Nephron progenitor cell (in vitro differentiated cells): ENCODE measurements at places on chromosomes 4 and X.

GRCh38 chr4:25923745-25924144 is 9.7 kb downstream of the SMIM20 start:
- no peak for DNase-seq

DNA sequence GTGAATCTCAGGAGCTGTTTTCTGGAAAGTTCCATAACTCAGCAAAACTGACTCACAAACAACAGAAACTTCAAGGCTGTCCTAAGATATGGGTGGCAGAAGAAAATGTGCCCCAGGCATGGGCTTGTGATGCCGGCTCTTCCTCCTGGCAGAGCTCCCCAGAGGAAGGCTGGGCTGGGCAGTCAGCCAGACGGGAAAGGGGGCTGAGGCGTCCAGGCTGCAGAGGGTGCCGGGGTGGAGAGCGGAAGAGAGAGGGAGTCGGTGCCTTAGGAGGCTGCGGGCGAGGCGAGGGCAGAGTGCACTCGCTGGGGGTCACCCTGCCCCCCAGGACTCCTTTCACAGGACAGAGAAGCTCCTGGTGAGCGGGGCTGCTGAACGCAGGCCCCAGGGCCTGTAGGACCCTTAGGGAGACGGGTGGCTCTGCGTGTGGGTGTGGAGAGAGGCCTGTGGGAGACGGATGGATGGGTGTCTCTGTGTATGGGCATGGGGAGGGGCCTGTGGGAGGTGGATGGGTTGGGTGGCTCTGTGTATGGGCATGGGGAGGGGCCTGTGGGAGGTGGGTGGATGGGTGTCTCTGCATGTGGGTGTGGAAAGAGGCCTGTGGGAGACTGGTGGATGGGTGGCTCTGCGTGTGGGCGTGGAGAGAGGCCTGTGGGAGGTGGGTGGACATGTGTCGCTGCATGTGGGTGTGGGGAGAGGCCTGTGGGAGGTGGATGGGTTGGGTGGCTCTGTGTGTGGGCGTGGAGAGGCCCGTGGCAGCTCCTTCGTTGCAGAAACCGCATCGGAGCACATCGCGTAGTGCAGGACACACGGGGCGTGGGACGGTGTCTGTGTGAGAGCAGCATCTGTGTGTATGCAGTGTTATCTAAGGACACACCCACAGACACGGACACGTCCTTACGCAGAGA is 15.9 kb downstream of the PCGF3 start:
- no peak for DNase-seq

- no peak for DNase-seq
These were observed 5.9 kb upstream of the HSD17B10 start for GRCh38 chrX:53440101-53440500.

DNA sequence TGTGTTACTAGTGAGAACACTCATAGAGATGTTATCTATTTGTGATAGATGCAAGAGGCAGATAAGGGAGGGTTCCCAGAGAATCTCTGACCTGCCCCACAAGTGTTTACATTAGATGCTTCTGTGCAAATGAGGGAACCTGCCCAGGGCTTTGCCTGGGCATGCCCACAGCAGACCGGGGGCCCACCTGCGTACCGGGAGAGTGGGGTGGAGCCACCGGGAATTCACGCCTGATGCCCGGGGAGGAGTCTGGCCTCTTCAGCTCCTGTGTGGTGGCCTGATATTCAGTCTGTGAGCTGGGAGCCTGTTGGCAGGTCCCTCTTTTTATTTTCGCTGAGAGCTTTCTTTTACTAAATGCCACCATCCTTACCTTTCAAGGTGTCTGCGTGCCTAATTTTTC is 155.7 kb downstream of the SNCA start:
- peak; percentile 6 for DNase-seq

- no peak for DNase-seq
These were observed 4.2 kb downstream of the CPEB2 start for GRCh38 chr4:15006416-15007024.
